ENCODE measurements at places on chromosomes 7 and 10.

GRCh38 chr7:157357129-157358040, 20.6 kb downstream of the DNAJB6 start:
- no peak for DNase-seq

DNA sequence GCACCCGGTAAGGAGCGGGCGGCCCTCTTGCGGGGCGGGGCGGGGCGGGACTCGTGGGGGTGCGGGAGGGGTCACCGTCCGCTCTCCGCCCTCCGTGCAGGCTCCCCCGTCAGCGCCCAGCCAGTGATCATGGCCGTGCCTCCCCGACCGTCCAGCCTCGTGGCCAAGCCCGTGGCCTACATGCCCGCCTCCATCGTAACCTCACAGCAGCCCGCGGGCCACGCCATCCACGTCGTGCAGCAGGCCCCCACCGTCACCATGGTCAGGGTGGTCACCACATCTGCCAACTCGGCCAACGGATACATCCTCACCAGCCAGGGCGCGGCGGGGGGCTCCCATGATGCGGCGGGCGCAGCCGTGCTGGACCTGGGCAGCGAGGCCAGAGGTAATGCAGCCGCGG, 16.2 kb upstream of the AP5Z1 start:
- DNase-seq: no peak

- no peak for DNase-seq
These were observed 26.6 kb downstream of the SEMA3D start for GRCh38 chr7:85160223-85160622.

DNA sequence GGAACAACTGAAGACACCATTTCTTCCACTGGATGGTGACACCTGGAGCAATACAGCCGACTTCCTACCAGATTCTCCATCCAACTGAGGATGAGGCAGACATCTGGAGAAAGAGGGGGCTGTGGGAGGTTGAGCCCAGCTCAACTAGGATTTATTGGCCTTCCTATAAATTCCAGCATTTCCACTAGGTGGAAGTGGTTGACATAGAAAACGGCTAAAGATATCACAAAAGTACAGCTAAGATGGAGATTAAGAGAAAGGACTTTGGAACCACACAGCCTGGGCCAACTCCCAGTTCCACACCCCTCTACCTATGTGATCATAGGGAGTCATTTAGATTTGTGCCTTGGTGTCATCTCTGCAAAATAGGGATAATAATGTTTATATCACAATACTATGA, 61.3 kb upstream of the CAV2 start:
- no peak for DNase-seq

DNA sequence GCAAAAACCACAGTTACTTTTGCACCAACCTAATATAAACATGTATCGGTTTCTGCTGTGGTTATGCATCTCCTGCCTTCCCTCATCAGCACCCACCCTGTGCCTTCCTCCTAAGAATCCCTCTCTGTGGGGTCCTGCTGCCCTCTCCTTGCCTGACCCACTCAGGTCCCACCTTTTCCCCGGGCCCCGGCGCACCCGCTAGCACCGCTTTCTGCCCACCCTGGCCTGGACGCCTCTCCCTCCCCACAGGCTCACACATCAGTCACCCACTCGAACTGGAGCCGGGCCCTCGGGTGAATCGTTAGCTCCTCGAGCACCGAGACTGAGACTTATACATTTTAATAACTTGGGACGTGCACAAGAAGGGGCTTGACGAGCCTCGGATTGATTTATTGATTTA, 110.5 kb downstream of the ADARB2 start:
- no peak for DNase-seq

- no peak for DNase-seq
These were observed 491 bp upstream of the AKAP9 start for GRCh38 chr7:91940171-91940570.

- no peak for DNase-seq
These were observed 2.8 kb upstream of the UCN3 start for GRCh38 chr10:5361966-5362365.

DNA sequence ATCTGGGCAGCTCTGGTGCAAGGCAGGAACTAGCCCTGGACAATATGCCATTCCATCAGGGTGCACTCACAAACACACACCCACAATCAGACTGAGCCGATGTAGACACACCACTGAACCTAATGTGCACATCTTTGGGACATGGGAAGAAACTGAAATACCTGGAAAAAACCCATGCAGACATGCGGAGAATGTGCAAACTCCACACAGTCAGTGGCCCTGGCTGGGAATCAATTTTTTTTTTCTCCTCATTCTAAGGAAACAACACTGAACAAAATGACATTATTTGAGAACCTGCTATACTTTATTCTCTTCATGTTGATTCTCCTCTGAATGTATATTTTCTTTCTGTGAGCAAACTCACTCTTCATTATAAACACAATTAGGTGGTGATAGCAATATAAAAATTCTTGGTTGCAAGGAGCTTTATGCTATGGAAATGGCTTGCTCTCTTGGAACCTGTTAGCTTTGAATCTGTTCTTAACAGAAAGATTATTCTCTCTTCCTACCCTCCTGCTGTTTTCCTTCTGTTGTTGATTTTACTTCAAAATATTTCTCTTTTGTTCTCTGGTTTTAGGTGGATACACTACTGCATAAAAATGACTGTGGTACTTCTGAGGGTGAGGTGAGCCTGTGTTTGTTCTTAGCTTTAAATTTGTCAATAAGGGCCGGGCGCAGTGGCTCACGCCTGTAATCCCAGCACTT, 33.0 kb upstream of the MICU1 start:
- DNase-seq: no peak

DNA sequence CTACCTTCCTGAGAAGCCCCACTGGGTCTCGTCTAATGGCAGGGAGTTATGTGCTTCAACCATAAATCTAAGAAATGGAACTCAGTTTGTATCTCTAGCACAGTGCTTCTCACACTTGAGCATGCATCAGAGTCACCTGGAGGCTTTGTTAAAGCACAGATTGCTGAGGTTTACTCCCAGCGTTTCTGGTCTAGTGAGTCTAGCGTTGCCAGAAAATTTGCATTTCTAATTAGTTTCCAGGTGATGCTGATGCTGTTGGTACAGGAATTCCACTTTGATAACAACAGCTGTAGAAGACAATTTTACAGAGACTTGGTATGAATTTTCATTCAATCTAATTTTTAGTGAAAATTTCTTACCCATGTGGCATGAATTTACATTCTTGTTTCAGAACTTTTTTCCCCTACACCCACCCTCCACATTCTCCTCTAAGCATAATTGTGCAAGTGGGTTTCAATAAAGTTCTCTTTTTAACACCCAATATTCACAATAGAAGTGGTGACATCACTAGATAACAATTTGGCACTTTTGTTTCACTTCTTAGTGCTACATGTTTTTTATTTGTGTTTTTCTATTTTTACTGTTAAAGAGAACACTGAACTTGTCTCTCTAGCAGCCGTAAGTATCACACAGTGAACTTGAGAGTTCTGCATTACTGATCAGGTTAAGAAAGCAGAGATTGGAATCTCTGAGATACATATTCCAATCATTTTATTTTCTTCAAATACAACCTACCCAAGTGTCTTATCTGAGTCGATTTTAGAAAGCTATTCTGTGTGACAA, 48.4 kb upstream of the BET1 start:
- DNase-seq: no peak

DNA sequence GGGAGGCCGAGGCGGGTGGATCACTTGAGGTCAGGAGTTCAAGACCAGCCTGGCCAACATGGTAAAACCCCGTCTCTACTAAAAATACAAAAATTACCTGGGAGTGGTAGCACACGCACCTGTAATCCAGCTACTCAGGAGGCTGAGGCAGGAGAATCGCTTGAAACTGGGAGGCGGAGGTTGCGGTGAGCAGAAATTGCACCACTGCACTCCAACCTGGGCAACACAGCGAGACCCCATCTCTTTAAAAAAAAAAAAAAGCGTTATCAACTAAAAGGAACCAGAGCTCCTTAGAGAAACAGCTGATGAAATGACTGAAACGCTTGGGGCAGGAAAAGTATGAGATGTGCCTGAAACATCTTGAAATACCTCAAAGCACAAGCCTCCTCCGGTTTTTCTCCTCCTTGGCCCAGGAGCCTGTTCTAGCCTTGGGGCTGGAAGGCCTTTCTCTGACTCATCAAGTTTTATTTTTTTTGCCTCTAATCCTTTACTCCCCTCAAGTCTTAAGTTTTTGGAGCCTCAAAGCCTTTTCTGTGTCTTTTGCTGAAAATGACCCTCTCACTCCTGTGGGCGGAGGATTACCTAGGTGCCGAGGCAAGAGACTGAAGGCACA, 2.6 kb upstream of the METTL27 start:
- no peak for DNase-seq

DNA sequence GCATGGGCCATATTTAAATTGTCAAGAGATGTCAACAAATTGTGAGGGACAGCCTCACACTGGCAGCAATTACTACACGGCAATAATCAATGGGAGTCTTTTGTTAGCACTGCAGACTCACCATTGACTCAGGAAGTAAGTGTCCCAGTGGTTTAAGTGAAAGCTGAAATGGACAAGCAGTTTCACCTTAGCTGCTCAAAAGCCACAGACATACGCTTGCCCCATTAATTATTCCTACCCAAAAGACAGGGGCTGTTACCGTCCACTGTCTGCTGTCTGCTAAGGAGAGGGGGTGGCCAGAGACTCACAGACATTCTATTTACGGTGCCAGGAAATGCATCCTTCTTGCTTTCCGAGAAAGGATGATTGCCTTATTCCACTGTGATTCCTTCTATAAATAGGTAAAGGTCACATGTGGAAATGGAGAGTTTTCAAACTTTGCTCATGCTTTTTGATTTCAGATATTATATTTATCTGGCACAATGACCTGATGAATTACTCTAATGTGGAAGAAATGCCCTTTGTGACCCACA, 309.7 kb upstream of the NFE2L3 start:
- no peak for DNase-seq

DNA sequence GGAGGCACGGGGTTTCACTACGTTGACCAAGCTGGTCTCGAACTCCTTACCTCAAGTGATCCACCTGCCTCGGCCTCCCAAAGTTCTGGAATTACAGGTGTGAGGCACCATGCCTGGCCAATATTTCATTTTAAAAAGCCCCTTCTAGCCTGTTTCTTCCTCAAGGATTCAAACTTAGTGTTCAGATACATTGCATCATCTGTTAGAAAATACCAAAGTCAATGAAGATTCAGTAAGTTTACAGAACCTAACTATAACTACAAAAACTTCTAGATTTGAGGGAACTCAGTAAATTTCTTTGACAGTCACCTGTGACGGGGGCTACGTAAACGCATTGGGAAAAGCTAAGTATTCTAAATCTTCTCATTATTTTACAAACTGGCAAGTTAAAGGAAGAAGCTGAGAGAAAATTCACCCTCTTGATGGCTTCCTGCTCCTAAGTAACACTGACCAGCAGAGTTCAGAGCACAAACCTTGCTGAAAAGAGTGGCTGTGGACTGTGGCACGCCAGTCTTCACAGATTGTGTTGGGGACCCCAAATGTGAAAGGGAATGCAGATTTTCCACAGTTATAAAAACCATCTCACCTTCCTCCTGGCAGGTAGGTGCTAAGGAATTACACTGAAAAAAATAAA, 162.2 kb downstream of the PKD1L1 start:
- DNase-seq: no peak

- no peak for DNase-seq
These were observed 18.5 kb upstream of the FAM133B start for GRCh38 chr7:92608380-92609322.

DNA sequence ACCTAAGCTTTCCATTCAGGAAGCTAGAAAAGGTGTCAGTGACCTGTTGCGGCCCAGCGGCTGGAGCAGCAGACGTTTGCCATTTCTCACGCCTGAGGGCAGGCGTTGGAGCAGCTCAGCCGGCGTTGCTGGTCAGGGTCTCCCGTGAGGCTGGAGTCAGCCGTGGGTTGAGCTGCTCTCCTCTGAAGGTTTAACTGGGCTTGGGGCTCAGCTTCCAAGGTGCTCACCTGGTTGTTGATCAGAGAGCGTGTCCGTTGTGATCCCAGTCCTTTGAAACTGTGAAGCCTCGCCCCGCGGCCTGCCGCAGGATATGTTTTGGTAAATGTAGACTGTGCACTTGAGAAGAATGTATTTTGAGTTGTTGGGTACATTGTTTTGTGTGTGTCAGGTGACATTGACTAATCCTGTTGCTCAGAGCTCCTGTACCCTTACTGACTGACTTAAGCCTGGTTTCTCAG, 20.6 kb upstream of the PWWP2B start:
- no peak for DNase-seq

DNA sequence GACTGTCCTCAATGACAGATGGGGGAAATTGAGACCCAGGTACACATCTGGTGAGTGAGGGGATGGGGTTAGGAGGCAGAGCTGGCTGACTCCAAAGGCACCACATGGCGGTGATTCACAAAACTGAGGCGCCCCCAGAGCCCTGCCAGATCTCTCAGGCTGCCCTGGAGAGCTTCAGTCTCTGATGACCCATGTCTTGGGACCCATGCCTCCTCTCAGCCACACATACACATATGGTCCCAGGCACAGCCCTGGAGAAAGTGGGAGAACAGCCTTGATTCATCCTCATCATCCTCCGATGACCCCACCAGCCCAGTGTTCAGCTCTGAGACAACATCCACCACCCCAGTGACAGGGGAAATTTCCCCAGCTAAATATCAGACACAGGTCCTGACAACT, 426.0 kb downstream of the RPS24 start:
- DNase-seq: no peak

DNA sequence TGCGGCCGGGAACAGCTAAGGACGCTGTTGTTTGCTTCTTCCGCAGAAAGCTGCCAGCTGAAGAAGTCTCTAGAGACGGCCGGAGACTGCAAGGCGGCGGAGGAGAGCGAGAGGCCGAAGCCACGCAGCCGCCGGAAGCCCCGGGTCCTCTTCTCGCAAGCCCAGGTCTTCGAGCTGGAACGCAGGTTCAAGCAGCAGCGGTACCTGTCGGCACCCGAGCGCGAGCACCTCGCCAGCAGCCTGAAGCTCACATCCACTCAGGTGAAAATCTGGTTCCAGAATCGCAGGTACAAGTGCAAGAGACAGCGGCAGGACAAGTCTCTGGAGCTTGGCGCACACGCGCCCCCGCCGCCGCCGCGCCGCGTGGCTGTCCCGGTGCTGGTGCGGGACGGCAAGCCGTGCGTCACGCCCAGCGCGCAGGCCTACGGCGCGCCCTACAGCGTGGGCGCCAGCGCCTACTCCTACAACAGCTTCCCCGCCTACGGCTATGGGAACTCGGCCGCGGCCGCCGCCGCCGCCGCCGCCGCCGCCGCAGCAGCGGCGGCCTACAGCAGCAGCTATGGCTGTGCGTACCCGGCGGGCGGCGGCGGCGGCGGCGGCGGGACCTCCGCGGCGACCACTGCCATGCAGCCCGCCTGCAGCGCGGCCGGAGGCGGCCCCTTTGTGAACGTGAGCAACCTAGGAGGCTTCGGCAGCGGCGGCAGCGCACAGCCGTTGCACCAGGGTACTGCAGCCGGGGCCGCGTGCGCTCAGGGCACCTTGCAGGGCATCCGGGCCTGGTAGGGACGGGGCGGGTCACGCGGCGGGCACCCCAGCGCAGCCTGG, 2.4 kb downstream of the NKX2-3 start:
- DNase-seq: no peak

GRCh38 chr10:76085002-76085816, 653.8 kb downstream of the LRMDA start:
- no peak for DNase-seq
